ENCODE measurements at places on chromosomes 16 and 17.

GRCh38 chr17:61461967-61462718 is 9.9 kb downstream of the TBX4 start:
- no peak for DNase-seq

DNA sequence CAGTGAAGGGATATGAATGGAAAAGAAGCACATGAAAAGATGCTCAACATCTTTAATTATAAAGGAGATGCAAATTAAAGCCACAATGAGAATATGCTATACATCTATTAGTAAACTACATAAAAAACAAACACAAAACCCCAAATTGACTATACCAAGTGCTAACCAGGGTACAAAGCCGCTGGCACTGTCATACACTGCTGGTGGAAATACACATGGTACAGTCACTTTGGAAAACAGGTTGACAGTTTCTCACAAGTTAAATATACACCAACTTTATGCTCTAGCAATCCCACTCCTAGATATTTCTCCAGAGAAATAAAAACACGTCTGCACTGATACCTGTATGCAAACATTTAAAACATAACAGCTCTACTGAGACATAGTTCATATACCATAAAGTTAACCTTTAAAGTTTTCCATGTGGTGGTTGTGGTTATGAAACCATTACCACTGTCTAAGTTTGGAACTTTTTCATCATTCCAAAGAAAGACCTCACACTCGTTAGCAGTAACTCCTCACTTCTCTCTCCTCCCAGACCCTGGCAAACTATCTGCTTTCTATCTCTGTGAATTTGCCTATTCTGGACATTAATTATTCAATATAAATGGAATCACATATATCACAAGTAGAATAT is 42.7 kb downstream of the ADGRG5 start:
- DNase-seq = no peak

DNA sequence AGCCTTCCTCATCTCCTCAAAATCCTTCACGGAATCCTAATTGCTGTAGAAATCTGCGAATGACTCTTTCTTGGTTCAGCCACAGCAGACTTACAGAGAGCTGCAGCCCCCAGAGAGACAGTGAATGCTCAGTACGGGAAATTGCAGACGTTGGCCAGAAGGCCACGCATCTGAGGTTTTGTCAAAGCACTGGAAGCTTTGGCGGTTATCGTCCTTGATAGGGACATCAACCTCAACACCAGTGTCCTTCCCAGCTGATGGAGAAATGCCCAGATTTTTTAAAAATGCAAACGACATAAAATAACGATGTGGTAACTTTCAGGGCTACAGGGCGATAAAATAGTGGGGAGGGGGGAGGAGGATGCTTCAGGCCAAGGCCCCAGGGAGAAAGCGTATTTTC is 166.6 kb upstream of the CIBAR2 start:
- DNase-seq = no peak

DNA sequence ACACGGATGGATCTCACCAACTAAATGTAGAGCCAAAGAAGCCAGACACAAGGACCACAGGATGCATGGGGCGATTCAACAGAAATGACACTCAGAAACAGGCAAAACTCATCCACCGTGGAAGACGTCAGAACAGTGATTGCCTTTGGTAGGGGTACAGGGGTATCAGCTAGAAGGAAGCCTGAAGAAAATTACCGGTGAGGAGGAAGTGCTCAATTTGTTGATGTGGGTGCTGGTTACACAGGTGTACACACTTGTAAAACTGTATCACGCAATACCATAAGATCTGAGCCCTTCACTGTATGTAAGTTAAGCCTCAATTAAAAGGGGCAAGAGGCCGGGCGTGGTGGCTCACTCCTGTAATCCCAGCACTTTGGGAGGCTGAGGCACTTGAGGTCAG is 226.1 kb downstream of the C16orf78 start:
- DNase-seq = no peak

GRCh38 chr17:7572338-7572587 is 7.2 kb upstream of the CD68 start:
- no peak for DNase-seq

- DNase-seq = no peak
Observed at GRCh38 chr17:14436266-14436665, 135.4 kb downstream of the HS3ST3B1 start.

DNA sequence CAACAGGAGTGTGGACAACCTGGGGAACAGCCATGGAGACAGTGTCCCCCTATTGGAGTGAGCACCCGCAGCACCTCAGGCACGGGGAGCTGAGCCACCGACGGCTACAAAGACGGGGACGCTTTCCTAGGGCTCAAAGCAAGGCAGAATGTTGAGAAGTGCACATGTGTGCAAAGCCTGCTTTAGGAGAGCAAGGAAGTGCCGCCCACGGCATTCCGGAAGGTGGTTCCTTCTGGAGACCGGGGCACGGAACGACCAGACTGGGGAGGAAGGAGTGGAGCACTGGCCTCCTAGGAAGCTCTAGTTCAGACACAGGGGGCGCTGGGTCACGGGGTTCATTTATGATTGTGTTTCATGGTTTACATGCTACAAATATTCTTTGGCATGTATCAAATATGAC is 52.2 kb downstream of the TBC1D16 start:
- DNase-seq = no peak

- no peak for DNase-seq
Observed at GRCh38 chr16:55280587-55280986, 43.4 kb upstream of the IRX6 start.

DNA sequence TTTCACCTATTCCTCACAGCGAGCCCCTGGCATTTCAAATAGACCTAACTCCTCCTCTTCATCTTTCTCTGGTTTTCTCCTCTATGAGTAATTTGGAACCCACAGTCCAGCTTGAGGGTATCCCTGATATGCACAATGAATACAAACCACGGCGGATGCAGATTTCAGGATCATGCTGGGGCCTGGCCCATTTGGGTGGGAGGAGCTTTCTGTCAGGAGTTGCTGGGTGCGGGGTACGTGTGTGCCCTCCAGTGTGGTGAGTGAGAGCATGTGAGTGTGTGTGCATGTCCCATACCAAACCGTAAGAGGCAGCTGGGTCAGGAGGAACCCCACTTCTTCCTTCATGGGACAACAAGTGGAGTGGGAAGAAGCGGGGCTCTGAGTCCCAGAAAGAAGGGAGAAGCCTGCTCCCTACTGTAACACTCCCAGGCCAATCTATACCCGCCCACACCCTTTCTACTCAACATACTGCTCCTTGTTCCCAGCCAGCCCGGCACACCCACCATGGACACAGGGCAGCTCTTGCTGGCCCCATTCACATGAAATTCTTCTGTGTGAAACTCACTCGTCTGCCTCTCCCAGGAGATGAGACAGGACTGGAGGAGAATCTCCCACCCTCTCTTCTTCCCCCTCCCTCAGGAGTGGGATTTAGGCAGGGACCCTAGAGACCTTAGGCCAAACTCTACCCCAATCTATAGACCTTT is 18.4 kb downstream of the CNTNAP1 start:
- no peak for DNase-seq

DNA sequence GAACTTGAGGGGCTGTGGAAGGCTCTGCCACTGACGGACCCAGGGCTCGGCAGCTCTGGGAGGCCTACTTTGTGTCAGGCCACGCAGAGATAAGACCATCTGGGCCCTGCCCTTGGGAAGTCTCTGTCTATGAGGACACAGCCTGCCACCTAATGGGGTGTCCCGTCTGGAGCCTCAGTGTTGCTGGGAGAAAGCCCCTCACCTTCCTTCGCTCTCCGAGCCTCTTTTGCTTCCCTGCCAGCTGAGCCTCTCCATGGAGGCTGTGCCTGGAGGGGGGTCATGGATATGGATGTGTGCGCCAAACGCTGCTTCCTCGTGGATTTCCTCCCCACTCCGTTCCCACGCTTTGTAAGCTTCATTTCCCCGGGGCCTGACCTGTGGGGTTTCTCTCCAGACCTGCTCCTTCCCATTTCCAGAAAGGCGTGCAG is 228.8 kb downstream of the SEC14L1 start:
- no peak for DNase-seq

GRCh38 chr17:13154930-13155329 is 137.1 kb upstream of the ELAC2 start:
- DNase-seq = no peak

- DNase-seq = no peak
Observed at GRCh38 chr16:58345574-58346354, 46.5 kb upstream of the GINS3 start.

DNA sequence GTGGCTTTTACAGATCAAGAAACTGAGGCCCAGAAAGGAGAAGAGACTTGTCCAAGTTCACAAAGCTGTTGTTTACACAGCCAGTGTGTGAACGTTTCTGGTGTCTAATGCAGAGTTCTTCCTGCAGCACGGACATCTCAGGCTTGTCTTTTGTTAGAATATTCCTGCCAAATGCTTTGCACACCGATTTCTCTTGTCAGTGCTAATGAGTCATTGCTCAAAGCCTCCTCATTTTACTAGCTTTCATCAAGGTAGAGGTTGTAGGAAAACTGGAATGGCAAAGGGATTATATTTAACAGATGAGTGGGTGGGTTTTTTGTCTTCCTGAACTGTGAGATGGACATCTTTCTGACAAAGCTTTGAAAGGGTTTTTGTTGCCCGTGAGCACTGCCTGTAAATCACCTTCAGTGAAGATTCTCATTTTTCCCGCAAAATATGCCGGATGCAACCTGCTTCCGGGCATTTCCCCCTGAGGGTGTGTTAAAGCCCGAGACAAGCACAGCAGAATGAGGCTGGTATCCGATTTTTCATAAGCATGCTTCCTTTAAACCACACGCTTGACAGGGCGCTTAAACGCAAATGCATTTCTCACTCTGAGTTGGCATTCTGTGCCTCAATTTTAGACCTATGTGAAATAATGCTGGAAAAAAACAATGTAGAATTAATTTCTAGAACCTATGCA is 14.7 kb downstream of the PMM2 start:
- DNase-seq = no peak

DNA sequence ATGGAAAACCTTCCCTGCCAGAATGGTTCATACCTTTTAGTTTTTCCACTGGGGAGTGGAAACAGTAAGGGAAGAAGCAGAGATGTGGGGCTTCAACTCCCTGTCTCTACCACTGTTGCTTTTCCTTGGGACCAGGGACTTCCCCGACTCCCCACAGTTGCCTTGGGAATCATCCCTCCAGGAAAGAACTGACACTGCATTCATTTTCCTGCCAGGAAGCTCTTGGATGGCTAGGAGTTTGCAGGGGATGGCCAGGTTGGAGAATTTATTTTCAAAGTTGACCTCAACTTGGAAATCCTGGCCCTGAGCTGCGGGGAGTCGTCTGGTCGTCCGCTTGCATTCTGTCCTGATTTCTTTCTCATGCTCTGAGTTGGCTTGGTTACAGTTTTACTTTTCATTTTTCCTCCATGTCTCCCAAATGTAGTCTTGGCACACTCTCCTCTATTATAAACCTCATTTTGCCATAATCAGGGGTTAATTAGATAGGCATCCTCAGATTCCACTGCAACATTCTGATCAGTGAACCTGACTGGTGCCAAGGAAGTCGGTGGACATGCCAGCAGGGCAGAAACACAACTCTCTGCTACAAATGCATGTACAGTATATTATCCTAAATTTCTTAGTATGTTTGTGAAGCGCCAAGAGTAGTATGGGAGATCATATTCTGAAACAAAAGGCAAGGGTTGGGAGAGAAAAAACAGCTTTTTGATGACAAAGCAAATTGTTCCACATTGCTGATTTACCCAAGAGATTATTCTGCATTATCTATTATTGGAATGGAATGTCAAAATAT is 220.5 kb upstream of the XYLT1 start:
- DNase-seq = no peak

DNA sequence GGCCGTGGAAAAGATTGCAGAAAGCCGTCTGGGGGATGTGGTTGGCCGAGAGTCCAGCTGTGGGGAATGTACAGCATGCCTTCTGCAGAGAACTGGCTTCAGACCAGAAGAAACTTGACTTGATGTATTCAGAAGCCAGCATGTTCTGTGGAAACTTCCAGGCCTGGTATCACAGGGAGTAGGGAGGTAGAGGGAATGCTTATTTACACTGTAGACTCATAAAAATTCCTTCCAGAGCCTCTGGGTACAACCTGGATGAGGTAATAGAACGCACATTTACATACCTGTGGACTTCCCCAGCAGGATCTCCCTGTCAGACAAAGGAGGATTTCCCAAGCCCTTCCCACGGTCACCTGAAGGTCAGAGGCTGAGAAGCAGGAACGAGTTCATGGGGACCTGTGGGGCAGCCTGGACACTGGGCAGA is 11.8 kb upstream of the GAS7 start:
- DNase-seq = no peak

- no peak for DNase-seq
Observed at GRCh38 chr16:4958510-4959438, 644 bp downstream of the SEC14L5 start.

Data from activated effector memory CD4-positive, alpha-beta T cell treated with Interleukin-2 at 50 U/mL for 16 hours (primary cell).